Esophagus muscularis mucosa (tissue), 4 donors: ENCODE measurements at places on chromosomes 4 and X.

- DNase-seq, result no peak
Observed at GRCh38 chr4:141465171-141465570, 171.2 kb upstream of the IL15 start.

DNA sequence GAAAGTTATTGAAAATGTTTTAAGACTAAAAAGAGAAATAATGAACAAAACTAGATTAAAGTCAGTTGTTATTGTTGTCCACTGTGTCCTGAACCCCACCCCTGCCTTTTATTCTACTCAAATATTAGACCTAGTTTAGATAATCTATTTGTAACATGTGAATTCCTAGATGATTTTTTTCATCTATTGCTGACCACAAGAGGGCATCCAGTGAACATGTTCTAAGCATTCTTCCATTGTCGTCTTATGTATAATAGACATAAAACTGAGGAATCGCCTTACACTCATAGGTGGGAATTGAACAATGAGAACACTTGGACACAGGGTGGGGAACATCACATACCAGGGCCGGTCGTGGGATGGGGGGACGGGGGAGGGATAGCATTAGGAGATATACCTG, 36.4 kb upstream of the HPRT1 start:
- no peak for DNase-seq

GRCh38 chrX:64427787-64428186, 32.5 kb upstream of the MTMR8 start:
- DNase-seq, result no peak

GRCh38 chr4:15982842-15983524, 20.0 kb upstream of the FGFBP2 start:
- no peak for DNase-seq

DNA sequence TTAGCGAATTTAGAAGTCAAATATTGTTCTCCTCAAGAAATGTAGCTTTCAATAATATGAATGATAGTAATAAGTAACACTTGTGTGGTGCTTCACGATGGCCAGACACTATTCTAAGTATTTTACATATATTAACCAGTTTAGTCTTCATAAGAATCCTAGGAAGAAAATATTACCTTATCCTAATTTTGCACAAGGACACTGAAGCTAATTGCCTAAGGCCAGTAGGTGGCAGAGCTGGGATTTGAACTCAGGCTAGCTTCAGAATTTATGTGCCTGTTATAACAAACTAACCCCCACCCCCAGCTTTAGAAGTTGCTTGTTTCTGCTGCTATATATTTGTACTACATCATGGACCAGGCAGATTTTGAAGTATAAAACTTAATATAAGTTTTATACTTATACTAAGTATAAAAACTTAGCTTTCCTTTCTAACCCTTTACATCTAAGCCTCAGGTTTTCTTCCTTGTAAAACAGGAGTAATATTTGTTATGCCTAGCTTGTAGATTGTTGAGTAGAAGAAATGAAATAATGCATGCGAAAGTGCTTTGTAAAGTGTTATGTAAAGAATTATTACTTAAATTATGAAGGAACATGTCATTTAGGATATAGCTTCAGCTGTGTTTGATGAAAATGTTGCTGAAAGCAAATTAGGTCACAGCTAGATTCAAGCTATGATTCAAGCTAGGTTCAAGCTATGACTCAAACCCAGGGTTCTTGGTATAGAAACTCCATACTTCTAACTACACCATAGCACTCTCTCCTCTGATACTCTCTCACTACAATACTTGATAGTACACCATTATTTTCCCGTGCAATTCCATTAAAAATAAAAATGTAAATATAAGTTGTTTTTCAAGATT, 4.2 kb upstream of the CDS1 start:
- no peak for DNase-seq

DNA sequence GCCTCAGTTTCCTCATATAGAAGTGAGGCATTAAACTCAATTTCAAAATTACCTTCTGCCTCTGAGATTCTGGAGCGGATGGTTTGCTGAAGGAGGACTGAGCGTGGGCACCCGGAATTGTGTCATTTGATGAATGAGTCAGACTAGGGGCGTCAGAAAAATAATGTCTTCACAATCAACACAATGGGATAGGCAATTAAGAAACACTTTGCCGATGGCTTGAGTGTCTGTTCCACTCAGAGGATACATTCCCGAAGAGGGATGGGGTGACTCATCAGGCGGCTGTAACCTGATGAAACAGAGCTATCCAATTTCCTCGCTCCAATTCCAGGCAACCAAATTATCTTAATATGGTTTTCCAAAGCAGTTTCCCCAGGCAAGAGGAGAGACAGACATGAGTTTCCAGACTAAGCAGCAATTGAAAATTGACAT, 1.2 kb upstream of the CHRNA9 start:
- no peak for DNase-seq

GRCh38 chrX:46407753-46408130, 137.5 kb downstream of the ZNF674 start:
- no peak for DNase-seq

GRCh38 chrX:45322820-45323219, 122.1 kb upstream of the DIPK2B start:
- no peak for DNase-seq

DNA sequence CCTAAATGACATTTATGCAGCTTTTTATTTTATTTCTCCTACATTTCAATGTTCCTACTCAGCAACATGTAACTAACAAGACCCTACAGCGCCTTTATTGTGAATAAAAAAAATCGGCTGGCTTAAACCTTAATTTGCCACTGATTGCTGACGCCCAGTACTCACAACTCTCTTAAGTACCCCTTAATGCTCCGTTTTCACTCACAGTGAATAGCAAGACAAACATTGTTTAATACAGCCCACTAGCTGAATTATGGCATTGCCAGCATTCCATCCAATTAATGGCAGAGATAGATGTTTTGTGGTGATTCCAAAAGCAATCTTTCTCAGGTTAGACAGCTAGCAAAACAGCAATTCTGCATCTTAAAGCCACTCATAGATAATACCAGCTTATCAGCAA, 61.1 kb downstream of the PPARGC1A start:
- DNase-seq, result no peak

DNA sequence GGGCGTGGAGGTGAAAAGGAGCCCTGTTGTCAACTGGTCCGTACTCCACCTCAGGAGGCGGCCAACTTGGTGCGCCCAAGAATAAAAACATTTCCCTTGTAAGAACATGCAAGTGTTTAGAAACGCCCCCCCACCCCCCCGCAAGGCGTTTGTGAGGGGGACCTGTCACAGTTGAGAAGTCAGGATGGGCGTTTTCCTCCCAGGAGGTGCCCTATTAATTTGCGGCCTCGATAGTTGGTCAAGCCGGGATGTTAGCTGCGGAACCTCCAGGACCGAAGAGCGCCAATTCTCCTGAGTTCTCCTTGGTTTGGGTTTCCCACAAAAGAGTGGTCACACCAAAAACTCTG, 651 bp upstream of the SAP30 start:
- DNase-seq, result peak; percentile 96

- DNase-seq, result no peak
Observed at GRCh38 chr4:43071069-43071468, 178.6 kb downstream of the GRXCR1 start.

GRCh38 chr4:7808752-7809151, 130.9 kb downstream of the AFAP1 start:
- DNase-seq, result no peak

DNA sequence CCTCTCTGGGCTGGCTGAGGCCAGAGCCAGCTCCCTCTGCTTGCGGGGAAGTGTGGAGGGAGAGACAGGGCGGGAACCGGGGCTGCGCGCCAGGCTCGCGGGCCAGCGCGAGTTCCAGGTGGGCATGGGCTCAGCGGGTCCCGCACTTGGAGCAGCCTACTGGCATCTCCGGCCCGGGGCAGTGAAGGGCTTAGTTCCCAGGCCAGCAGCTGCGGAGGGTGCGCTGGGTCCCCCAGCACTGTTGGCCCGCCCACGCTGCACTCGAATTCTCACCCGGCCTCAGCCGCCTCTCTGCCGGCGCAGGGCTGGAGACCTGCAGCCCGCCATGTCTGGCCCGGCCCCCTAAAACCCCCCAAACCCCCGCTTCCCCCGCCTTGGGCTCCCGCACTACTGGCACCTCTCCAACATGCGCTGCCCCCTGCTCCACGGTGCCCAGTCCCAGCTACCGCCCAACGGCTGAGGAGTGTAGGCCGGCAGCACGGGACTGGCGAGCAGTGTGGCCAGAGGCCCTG, 33.8 kb upstream of the FAT4 start:
- DNase-seq, result no peak

DNA sequence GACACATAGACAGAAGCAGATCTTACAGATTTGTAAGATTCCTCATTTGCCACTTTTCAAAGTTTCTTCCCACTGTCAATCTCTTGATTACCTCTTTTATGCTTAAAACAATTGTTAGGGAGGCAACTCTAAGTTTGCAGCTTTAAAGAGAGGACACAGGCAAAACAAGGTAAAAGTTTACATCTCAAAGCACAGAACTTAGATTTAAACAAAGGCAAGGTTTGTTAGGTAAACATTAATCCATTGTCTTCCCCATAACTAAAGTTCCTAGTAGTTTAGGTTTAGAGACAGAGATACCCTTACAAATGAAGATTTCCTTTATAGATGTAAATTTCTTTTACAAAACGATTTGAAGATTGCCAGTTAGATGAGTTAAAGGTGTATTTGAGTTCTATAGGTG, 176.9 kb downstream of the AASDH start:
- no peak for DNase-seq

- DNase-seq, result no peak
Observed at GRCh38 chr4:122710434-122711308, 21.8 kb upstream of the BBS12 start.

DNA sequence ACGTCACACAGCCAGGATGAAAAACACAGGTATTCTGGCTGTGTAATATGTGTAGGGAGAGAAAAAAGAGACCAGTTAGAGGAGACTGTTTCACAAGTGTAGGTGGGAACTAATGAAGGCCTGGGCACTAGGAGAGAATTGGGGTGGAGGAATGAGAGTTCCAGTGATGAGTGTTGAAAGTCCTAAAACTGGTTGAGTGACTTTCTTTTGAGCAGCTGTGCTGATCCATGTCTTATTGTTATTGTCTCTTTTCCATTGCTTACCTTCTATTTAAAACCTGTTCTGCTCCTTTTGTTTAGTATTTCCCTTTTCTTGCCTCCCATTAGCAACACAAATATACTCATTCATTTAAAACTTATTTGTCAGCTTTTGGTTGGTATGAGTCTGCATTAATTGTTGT, 88.7 kb downstream of the PDLIM5 start:
- no peak for DNase-seq

- no peak for DNase-seq
Observed at GRCh38 chrX:140425712-140426395, 79.0 kb downstream of the SOX3 start.

DNA sequence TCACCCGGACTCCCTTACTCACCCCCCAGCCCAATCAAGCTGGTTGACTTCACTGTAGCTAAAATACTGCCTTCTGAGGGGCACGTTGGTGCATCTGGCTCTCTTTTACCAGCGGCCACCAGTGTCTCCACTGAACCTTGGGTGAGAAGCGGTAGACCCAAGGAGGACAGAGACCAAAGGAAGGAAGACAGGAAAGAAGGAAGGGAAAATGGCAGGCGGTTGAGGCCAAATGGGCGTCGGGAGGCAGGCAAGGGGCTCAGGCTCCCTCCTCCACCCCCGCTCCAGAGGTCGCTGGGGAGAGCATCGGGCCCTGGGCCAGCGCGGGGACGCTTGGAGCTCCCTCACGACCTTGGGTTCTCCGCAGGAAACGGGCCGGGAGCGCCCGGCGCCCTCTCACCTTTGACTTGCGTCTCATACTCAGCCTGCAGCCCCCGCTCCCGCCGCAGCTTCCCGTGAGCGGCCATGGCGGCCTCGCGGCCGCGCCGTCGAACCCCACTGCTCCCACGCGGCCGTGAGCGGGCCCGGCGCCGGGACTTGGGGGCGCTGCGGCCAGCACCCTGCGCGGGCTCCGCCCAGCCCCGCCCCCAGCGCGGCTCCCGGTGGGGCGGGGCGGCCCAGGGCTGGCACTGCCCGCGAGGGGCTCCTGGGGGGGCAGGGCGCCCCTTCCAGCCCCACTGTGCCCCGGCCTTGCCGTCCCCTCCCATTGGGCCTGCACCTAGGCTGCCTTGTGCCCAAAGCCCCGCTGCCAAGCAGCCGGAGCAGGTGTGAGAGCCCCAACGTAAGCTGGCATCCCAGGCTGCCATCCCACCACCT, at the start of gene ARHGAP4:
Gene ARHGAP4 (minus strand): TSS at position 526 of the 813 bp plus-strand sequence. CDS start 62 bp downstream, at position 464.
- no peak for DNase-seq

DNA sequence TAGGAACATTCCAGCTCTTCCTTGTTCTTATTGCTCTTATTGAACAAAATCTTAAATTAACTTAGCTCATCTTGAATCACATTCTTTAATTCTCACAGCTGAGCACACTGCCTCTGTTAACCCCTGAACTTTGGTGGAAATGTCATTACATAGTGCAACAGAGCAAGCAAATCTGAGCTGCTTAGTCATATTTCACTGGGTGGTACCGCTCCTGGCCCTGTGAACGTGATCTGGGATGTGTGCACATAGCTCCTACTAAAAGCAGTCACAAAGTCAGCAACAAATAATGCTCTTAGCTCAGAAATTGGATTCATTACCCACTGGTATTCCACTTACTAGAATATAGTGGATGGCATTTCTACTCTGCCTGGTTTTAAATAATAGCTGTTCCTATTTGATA, 27.9 kb downstream of the ARHGEF6 start:
- no peak for DNase-seq

DNA sequence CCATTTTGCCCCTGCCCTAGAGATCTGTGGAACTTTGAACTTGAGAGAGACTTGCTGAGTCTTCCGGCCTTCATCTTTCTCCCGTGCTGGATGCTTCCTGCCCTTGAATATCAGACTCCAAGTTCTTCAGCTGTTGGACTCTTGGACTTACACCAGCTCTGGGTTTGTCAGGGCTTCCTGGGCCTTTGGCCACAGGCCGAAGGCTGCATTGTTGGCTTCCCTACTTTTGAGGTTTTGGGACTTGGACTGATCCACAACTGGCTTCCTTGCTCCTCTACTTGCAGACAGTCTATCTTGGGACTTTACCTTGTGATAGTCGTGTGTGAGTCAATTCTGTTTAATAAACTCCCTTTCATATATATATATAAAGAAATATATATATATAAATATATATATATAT, 1071.0 kb downstream of the ADGRL3 start:
- no peak for DNase-seq

DNA sequence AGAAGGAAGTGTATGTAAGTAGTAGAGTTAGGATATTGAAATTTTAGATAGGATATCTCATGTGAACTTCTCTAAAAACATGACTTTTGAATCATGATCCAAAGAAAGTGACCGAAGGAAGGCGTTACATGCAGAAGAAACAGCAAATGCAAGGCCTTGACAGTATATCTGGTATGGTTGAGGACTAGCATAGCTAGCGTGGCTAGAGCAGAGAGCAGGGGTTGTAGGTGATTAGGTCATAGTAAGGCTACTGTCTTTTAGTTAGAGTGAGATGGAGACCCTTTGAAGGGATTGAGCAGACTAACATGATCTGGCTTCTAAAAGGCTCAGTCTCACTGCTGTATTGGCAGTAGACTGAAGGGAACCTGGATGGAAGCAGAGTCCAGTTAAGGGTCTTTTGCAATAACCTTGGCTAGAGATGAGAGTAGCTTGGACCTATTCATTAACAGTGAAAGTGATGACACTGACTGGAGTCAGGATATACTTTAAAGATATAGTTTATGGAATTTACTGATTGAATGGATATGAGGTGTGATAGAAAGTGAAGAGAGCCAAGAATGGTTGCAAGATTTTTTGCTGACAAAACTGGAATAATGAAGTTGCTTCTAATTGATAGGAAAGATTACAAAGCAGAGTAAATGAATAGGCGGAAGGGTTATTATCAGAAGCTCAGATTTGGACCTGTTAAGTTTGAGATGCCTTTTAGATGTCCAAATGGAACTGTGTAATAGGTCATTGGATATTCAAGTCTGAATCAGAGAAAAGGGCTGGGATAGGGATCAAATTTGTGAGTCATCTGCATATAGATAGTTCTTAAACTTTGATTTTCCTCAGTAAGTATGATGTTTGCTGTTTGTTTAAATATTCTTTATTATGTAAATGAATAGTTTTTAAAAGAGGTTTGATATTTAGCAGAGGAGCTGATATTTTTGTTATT, 59.8 kb downstream of the MRPL1 start:
- DNase-seq, result no peak
